ENCODE measurements at places on chromosomes 2 and 18.

DNA sequence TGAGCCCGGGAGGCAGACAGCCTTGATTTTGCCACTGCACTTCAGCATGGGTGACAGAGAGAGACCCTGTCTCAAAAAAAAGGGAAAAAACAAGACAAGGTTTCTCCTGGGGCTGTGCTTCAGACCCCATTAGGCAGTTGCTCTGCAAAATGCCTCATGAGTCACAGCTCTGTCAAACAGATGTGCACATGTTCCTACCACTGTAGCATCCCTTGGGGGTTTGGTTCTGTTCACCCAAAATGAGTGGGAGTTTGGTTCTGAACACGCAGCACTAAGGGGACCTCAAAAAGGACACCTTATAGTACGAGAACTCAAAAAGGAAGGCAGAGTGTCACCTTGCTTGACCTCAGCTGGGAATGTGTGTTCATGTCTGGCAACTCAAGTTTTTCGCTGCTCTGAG, 134.9 kb downstream of the RPIA start:
- no peak for DNase-seq

DNA sequence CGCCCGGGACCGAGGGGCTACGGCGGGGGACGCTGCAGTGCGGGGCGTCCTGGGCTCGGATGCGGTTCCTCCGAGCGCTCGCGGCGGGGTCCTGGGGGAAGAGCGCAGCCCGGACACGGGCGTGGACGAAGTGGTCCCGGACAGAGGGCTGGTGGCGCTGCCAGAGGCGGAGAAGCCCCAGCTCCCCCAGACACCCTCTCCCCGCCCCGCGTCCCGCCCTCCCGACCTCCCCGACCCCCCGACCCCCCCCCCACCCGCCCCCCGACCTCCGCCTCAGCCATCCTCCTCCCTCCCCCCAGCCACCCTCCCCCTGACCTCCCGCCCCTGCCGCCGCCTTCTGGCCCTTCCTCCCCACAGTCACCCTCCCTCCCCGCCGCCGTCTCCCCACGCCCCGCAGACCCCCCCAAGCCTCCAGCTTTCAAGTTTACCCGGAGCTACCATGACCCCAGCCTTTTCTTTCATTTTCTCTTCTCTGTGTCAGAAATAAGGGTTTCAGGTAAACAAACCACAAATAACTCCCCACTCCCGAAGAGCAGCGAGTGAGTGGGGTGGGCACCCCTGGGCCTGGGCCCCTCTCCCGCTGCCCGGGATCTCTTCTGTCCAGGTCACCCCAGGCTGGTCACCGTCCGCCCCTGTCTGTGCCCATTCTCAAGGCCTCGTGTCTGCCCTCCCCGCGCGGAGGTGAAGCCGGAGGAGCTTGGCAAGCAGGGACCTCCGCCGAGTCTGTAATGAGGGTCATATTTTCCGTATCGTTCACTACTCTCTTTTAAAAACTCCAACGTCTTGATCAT, 5.1 kb downstream of the NFATC1 start:
- no peak for DNase-seq

DNA sequence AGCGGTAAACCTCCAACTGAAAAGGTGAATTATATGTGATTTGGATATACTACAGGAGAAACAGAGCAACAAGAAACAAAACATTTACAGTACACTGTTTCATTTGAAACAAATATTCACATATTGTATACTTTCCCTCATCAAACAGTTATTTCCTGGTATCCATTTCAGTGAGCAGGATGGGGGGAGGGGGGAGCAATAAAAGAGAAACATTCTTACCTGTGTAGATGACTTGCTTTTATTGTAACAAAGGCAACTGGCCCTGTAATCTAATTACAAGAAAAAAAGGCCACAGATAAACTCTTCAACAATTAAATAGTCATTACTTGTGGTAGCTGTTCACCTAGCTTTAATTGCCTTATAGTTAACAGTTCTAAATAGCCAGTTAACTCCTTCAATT, 3.9 kb upstream of the PPP1CB start:
- no peak for DNase-seq

- DNase-seq: no peak
These were observed 33.9 kb downstream of the ARHGAP25 start for GRCh38 chr2:68768461-68768860.

DNA sequence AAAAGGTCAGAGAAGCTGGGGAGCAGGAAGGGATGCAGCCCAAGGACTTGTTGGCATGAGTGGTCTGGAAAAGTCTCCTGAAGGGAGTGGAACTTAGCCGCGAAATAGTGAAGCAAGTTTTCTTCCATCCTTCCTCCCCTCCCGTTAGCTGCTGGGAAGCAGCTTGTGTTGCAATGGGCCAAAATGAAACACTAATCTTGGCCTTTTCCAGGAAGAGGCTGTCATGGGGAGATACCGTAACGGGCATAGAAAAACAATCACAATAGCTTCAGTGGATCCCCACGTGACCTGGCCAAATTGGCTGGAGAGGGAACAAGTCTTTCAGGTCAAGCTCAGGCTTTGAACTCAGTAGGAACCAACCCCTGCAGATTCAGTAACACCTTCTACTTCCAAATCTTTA, 49.3 kb downstream of the SEMA4F start:
- no peak for DNase-seq

DNA sequence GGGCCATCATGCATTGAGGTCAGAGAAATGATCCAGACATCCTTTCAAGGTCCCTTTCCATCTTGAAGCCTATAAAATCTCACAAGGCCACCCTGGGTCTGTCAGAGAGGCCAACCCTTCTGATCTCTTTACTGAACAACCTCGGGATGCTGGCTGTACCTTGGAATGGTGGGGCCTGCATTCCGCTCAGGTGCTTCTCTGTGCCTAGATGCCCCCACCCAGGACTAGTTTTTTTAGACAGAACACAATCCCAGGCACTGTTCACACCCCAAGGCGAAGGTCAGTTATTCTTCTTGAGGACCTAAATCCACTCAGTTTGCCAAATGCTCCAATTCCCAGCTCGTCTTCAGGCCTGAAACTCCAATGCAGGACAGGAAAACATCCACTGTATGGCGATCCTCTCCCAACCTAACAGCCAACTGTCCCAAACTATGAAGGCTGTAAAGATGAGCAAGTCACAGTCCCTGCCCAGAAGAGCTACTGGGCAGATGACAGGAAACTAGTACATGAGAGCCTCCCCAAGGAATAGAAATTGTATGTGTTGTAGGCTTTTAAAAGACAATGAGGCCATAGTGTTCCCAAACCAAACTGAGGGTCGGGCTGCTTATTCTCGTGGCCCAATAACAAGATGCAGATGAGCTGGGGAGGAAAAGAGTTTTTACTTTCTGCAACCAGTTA, 154.4 kb upstream of the ACAA2 start:
- no peak for DNase-seq

- no peak for DNase-seq
These were observed 41.5 kb upstream of the DSC1 start for GRCh38 chr18:31204166-31204565.

- no peak for DNase-seq
These were observed 40.6 kb downstream of the IWS1 start for GRCh38 chr2:127485694-127486071.

DNA sequence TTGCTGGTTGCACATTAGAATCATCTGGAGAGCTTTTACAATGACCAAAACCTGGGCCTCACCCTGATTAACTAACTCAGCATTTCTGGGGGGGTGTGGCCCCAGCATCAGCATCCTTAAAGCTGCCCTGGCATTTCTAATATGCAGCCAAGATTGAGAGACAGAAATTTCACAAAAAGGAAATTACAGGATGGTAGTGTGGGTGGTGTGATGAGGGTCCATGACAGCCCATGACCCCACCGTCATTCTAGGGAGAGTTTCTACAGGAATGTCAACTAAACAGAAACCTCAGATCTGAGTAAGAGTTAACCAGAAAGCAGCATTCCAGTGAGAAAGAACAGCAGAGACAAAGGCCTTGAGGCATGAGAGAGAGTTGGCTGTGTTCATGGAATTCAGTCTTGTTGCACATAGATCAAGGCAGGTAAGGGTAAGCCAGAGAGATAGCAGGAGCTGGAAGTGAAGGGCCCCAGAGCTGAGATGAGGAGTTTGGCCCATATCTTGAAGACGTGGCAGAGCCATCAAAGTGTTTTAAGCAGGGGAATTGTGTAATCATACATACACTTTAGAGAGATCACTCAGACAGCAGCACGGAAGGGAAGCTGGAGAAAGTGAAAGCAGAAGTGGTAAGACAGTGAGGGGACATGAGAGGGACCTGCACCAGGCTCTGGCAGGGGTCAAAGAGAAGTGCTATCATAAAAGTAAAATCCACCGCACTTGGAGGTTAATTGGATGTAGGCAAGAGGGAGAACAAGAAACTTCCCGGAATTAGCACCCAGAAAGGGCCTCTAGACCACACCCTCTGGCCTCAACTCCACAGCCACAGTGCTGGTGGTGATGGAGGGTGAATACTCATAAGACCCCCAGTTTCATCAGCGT, 7.8 kb upstream of the TRABD2A start:
- DNase-seq: peak; percentile 96

DNA sequence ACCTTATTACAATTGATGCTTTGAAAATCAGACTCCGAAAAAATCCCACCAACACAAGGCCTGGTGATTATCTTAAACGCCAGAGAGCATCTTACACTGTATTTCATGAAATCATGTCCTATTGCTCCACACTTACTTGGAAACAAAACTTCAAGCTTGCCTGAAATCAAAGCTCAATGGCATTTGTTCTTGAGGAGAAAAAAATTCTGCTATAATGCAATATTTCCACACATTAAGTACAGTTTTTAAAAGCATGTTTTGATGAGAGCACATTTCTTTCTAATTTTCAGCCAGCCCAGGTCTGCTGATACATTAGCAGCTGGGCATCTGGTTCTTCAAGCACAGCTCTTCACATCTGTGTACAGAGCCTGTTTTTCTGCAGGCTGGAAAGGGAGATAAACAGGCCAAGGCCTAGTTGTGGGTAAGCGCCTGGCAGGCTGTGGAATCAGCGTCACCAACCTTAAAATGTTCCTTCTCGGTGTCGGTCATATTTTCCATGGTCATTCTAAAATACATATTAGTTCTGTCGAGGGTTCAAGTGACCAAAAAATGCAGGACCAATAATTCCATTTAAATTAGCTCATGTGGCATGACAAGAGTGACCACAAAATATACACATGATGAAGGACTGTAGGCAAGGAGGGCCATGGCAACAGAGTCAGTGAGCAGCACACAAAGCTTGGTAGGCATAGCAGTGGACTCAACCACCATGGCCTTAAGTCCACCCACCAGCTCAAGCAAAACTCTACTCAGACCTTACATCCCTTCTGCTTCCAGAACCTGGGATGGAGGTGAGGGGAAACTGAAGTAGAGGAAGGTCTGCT, 20.9 kb downstream of the SLC8A1 start:
- no peak for DNase-seq

DNA sequence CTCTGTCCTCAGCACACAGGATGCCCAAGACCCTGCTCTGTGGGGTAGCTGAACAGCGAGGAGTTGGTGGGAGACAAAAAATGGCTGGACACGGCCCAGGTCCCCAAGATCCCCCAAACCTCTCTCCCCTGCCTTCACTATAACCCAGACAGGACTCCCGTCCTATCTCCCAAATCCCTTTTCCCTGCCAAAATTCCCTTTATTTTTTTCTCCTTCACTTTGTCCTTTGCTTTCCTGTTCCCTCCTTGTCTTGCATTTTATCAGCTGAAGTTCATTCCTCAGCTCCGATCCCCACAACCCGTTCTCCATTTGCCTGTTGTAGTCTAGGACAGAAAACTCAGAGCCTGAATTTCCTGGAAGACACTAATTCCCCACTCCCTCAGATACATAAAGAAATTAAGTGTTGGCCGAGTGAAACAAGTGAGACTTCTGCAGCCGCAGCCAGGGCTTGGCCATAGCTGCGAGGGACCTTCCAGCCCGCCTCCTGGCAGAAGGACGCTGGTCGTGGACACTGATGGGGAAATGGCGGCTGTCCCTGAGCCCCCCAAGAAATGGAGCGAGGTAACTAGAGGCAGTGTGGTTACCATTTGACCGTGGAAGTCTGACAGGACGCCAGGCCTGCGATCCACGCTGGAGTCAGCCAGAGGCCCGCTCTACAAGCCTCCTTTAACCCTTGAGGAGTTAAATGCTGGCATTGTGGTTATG, 173.6 kb downstream of the BCL2 start:
- DNase-seq: no peak

- DNase-seq: no peak
These were observed 11.3 kb downstream of the SMAD7 start for GRCh38 chr18:48939205-48940097.

DNA sequence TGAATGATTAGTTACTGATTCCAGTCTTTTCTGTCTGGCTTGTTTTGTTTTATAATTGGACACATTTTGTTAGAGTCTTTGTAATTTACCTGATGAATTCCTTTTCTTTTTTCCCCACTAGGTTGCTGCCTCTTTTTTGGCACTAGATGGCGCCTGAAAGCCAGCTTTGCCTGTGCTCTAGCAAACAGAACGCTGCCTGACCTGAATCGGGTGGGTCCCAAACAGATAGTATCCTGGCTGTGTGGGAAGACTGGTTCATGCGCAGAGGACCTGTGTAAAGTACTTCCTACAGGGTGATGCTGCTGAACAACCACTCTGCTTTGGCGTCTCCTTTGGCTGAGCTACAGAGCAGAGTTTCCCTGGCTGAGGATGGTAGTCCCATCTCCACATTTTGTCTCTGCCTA, 288.2 kb downstream of the IKZF2 start:
- DNase-seq: no peak

DNA sequence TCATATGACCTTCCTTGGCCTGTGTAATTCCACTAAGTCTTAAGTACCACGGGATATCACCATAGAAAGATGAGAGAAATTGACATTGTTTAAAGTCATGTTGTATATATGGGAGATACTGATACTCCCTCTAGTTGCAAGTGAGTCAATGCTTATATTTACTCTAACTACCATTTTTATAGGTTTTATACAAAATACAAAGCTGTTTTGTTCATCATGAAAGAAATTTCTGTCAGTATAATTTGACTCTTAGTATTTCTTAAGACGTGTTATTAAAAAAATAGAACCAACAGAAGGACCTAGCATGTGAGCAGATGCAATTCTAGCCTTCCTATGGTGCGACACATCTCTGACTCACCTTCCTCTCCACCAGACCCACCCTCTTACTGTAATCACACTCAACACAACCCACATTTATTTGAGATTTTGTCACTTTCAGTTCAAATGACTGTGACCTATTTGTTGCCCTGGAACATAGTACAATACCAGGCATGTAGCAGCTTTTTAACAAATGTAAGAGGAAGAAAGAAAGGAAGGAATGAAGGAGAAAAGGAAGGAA, 453.1 kb downstream of the CMPK2 start:
- DNase-seq: no peak

- DNase-seq: peak; percentile 73
These were observed 786 bp downstream of the TET3 start for GRCh38 chr2:73985308-73986084.

GRCh38 chr2:201369775-201370174, 12.6 kb upstream of the FLACC1 start:
- DNase-seq: no peak

GRCh38 chr2:145138626-145139025, 618.7 kb upstream of the ZEB2 start:
- no peak for DNase-seq

GRCh38 chr18:24704946-24705630, 244.7 kb downstream of the HRH4 start:
- DNase-seq: no peak

- no peak for DNase-seq
These were observed 37.6 kb downstream of the PTPN18 start for GRCh38 chr2:130393318-130393910.

- no peak for DNase-seq
These were observed 233.6 kb upstream of the RASGRP3 start for GRCh38 chr2:33242845-33243244.

GRCh38 chr2:231464576-231465540, 574 bp upstream of the NCL start:
- DNase-seq: no peak

GRCh38 chr18:44651478-44651877, 29.2 kb upstream of the SETBP1 start:
- no peak for DNase-seq

GRCh38 chr2:142223309-142223708, 92.5 kb upstream of the LRP1B start:
- no peak for DNase-seq

Measured in SIG-M5 (cell line).